HFFc6 (cell line): ENCODE measurements at places on chromosomes 3 and 15. TPM values are rescaled to one million over a fixed set of nuclear protein-coding genes. Genes with fewer than 3 reads are reported as not detected.
A peak's percentile ranks its signal among the peaks of the same experiment; 100 is the strongest.

DNA sequence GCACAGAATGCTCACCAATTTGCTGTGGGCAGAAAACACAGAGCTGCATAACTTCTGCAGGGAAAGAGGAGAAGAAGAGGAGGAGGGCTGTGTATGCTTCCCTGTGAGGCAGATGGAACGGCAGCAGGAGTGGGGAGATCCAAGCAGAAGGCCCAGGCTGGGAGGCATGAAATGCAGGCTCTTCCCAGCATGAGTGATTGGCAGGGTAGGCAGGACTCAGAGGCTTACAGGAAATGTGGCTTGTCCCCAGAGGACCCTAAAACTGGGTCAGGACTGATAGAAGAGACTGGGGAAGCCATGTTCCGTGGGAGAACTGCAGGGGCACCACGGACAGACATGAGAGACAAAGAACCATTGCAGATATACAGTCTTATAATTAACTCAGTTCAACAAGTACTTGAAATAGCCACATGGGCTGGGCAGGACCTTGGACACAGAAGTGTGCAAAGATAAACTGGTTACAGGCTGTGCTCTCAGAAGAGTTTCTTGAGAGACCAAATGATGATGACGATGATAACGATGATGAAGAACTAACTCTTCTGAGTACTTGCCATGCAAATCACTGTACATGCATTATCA is 286.9 kb downstream of the EPHB1 start:
- DNase-seq, result no peak

- DNase-seq, result no peak
These were observed 59.3 kb downstream of the POMGNT2 start for GRCh38 chr3:43046583-43046982.

- peak; percentile 43 for DNase-seq
These were observed 30.7 kb upstream of the RPS17 start for GRCh38 chr15:82570721-82571508.

DNA sequence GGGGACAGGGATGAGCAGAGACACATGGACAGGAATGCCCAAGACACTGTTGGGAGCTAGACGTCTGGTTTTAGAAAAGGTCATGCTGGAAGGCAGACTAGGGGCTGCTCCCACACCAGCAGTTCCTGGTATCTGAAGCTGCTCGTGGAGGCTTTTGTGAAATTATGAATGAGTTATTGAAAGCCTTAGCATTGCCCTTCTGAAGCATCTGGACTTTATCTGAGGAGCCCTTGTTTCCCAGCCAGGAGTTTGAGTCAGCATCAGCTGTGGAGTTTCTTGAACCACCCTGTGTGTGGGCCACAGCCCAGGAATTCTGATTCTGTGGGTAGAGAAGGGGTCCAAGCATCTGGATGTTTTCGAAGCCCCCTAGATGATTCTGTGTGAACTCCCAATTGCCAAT is 258.7 kb downstream of the SLCO3A1 start:
- DNase-seq, result no peak

- DNase-seq, result no peak
These were observed 329.7 kb downstream of the RORA start for GRCh38 chr15:60899322-60899966.

DNA sequence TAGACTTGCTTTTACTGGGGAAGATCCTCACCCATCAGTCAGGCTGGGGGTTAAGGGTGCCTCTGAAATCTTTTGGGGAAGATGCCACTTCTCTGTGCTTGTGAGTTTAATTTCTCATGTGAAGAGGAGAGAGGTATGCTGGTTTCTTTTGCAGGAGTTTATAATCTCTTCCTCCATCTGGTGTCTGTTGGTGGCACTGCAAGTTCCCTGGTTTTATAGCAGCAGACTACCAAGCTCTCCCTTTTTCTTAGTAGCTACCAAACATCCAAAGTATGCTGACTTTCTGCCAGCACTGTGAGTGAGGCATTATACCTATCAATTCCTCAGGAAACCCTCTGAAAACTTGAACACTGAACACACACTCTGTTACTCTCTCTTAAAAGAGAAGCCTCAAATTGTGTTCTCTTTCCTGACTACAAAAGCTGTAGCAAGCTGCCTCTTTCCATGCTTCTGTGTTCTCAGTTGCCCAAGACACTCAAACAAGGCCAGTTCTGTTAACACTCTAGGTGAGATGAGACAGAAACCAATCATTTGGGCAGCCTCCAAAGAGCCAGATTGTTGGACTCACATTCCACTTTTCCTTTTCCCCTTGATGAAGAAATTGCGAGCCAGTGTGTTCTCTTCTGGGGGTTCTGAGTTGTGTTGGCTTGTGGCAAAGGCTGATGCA is 299.5 kb downstream of the GAP43 start:
- peak; percentile 17 for DNase-seq

DNA sequence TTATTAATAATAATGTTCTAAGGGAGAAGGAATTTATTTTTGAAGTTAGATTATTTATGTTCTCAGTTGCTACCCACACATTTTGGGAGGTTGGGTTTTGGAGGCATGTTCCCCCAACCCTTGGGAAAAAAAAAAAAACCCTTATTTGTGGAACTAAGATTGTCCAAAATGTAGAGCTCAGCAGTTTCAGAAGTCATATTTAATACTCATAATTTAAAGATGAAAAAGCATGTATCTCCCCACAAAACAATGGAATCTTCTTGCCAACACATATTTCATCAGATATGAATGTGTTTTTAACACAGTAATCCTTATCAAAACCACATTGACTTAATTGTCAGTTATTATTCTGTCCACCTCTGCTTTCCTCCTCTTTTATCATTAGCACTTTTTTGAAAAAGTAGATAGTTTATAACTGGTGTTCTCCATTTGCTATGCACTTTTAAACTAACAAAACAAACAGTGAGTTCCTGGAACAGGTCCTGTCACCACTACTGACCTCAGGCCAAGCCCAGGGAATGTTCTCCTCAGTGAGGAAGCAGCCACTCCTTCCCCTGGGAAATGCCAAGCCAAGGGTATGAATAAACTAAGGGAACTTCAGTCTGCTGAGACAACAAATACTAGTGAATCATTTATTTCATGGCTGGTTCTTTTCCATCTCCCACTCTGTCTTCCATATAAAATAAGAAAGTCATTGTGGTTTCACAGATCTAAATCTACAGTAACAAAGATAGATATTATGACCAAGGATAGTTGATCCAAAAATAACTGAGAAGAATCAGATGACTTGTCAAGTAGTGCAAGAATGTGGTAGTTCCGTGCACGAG is 414.4 kb upstream of the ALCAM start:
- peak; percentile 94 for DNase-seq

DNA sequence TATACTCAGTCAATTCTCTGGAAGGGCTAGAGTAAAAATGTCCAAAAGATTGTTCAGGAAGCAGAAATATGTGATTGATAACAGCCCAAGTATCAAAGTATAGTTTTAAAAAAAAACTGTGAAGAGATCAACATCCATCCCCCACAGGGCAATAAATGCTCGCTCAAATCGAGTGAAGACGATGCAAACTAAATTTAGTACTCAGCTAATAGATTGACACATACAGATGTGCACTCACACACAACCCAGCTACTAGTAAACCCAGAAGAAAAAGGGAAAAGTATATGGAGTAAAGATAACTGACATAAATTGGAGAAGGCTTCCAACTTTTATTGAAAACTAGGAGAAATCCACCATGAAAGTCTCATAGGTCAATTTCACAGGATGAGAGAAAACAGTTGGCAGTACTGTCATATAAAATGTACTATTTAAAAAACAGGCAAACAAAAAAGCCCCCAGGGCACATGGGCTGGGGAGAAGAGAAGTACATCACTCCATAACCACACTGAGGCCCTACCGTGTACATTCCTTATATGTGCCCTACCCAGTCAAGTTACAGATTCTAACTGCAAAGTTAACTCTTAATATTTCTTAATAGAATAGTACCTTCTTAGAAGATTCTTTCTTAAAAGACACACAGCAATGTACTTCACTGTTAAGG is 125.7 kb downstream of the TBL1XR1 start:
- DNase-seq, result no peak

- peak; percentile 96 for DNase-seq
These were observed 107.5 kb upstream of the GALNT15 start for GRCh38 chr3:16066975-16067374.

DNA sequence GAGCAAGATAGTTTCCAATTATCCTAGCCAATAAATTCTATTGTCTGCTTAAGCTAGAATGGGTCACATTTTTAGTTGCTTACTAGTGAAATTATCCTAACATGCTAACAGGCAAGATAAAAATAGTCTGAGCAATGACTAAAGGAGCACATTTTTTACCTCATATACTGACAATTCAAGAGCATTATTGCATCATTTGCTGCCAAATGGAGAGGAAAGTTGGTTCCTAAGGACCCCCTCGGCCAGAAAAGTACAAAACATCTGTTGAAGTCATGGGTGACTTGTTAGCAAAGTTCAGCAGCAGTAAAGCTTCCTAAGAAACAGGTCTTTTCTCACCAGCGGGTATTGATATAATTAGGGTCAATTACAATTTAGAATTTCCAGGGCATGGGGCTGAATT is 1001.0 kb downstream of the FHIT start:
- DNase-seq, result no peak

- no peak for DNase-seq
These were observed 30.5 kb downstream of the CCDC32 start for GRCh38 chr15:40534371-40534770.

DNA sequence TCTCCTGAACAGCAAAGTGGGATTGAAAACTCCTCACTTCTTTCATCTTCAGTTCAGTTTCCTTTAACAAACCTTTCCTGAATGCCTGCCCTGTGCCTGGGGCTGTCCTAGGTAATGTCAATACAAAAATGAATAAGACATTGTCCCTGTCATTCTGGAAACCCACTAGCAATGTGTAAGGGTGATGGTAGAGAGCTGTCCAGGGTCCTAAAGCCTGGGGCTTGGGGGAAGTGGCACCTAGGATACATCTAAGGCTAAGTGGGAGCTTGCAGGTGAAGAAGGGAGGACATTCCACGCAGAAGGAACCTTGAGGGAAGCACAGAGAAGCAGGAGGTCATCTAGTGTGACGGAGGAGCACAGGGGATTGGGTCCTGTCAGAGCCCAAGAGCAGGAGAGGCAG is 212.7 kb upstream of the PPP2R3A start:
- no peak for DNase-seq

GRCh38 chr3:159672728-159673688 is 315.6 kb upstream of the IL12A start:
- no peak for DNase-seq

- DNase-seq, result no peak
These were observed 2.8 kb downstream of the GRM2 start for GRCh38 chr3:51709675-51710074.

DNA sequence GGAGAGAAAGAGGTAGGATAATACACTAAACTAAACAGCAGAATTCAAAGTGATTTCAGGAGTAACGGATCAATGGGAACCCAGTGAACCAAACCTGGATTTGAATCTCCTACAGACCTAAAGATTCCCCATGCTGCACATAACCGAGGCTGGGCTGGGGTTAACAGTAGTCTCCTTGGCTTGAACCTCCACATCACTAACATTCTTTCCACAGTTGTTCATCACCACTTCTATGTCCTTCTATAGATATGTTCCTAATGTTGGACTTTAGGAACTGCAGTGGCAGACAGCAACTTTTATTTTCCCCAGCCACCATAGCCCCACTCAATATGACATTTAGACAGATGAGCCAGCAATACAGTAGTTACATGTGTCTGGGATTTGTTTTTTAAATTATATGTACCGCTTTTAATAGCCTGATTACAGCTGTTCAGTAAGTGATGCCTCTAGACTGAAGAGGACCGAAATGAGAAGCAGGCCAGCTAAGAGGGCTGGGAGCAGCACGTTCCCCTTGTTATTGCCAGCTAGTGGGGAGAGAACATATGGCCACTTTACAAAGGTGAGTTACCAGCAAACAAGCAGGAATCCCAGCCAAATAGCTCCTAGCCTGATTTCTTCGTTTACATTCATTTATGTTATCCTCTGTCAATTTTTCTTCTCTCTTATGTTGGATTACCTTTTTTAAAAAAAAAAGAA is 472.6 kb upstream of the CDIN1 start:
- DNase-seq, result no peak

DNA sequence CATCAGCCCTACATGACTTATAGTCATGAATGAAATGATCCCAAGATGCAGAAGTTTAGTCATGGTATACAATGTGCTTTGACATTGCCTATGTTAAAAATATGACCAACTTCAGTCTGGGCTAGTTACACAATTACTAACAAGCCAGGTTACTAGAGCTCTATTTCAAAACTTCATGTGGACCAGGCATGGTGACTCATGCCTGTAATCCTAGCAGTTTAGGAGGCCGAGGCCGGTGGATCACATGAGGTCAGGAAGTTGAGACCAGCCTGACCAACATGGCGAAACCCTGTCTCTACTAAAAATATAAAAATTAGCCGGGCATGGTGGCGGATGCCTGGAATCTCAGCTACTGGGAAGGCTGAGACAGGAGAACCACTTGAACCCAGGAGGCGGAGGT is 613.0 kb downstream of the CADM2 start:
- DNase-seq, result no peak

- no peak for DNase-seq
These were observed 111.1 kb downstream of the TPRA1 start for GRCh38 chr3:127479449-127479848.

DNA sequence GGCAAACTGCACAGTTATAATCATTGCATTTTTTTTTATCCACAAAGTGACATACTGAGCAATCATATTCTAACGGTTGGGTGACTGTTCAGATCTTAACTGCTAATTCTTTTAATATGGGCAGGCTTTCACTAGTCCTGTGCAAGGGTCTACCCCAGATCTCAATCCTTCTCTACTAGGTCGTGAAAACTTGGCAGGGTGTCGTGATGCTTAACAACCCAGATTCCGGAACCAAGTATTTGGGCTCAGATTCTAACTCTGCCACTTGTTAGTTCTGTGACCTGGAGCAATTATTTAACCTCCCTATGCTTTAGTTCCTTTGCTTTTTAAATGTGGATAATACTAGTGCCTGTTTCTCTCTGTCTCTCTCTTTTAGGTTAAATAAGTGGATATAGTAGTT is 16.4 kb upstream of the ALDH1A2 start:
- no peak for DNase-seq

DNA sequence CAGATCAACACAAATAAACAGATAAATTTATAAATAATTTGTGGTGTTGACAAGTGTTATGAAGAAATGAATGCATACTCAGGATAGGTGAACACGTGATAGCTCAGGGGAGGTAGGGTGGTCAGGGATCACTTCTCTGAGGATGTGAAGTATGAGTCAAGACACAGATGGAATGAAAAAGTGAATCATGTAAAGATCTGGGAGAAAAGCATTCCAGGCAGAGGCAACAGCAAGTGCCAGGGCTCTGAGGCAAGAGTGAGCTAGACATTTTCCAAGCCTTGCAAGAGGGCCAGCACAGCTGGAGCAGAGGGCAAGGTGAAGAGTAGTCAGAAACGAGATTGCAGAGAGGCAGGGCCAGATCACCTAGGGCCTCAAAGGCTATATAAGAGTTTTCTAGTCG is 177.8 kb downstream of the WNT5A start:
- peak; percentile 21 for DNase-seq

GRCh38 chr3:25432176-25432720 is 4.2 kb downstream of the RARB start:
- no peak for DNase-seq

SEMA3F gene
- 21.8 to 32.4 TPM (median 29.3 TPM) in 3 replicates for total RNA-seq

FMN1 gene
- total RNA-seq, result 7.2 to 12.8 TPM (median 8.3 TPM) in 3 replicates

IQCF5 gene
- total RNA-seq, result not detected in 3 replicates

SORD gene
- 12.4 and 17.0 TPM in 2 replicates for total RNA-seq

NMD3 gene
- 52.6 to 69.1 TPM (median 52.9 TPM) in 3 replicates for total RNA-seq
